ENCODE measurements at places on chromosomes 6 and 20. TPM values are rescaled to one million over a fixed set of nuclear protein-coding genes. Genes with fewer than 3 reads are reported as not detected.

The GJA10 gene
- total RNA-seq: not detected

The BFSP1 gene
- 3.9 TPM for total RNA-seq

The TRIM31 gene
- total RNA-seq: not detected

DNA sequence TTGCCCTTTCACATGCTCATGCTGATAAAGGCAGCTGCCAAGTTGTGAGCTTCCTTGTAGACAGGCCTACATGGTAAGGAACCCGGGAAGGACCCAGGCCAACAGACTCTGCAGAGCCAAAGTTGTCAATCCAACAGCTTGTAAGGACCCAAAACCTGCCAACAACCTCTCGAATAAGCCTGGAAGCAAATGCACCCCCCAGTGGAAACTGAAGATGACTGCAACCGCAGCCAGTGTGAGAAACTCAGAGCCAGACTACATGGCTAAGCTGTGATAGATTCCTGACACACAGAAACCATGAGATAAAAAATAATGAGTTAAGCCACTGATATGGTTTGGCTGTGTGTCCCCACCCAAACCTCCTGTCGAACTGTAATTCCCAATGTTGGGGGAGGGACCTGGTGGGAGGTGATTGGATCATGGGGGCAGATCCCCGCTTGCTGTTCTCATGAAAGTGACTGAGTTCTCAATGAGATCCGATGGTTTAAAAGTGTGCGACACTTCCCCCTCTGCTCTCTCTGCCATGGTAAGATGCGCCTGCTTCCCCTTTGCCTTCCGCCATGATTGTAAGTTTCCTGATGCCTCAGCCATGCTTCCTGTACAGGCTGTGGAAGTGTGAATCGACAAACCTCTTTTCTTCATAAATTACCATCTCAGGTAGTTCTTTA lies 18.8 kb upstream of the CLPSL2 start:
- peak; percentile 33 for DNase-seq

DNA sequence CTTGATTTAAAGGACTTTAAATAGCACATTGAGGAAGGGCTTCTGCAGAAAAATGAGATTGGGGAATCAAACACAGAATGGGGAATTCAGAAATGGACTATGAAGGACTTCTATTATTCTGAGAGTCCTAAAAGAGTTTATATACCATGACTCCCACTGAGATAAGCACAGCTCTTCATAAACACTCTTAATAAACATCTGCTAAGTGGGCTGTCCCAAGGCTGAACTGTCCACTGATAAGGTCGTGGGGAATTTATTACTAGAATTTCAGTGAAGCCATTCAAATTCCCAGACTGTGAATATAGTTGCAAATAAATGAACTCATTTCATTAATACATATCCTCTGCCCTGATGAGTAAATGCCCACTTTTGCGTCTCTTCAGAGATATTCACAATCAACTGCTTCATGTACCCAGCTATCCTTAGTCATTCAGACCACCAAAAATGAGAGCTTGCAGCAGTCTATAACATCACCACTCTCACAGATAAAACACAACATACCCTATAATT lies 468.2 kb upstream of the RUNX2 start:
- no peak for DNase-seq

DNA sequence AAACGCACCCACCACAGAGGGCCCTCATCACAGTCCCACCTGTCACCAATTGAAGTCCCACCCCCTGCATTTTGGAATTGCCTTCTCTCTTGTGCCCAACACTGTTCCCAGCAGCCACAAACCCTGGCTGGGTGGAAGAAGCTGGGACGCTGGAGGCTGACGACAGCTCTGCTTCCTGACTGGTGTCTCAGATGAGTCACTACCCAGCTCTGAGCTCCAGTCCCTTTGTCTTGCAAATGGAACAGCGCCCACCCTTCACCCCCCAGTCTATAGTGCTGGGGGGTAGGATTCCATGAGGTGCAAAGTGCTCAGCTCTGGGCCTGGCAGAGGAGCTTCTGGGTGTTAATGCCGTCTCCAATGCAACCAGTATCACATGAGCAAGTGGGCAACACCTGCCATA lies 85.3 kb downstream of the DLGAP4 start:
- no peak for DNase-seq
